NCI-H1436 treated with DMSO at 0.1 percent for 48 hours (cell line): ENCODE measurements at places on chromosomes 2 and 18.

DNA sequence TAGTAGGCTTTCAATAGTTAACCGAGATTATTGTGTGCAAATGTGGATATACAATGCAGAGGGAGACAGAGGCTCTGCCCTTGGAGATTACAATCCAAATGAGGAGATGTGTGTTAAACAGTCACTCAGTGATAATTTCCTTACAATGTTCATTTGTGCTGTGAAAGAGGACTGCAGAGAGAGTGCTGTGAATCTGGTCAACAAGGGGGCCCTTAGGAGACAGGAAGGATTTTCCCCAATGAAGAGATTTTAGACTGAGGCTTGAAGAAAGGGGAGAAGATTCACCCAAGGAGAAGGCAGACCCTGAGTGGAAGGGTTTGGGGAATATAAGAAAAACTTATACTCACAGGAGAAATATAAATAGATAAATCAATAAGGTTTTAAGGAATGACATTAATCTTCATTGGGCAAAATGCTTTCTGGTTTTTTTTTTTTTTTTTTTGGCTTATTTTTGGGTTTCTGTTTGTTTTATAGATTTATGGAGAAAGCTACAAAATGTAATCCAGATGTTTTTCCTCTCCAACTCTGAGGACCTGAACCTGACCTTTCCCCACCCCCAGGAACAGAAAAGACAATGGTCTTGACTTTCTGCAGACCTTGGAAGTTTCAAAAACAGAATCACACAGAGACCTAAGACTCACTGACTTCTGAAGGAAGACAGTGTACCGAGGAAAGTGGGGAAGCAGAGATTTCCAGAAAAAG is 151.3 kb upstream of the SERPINE2 start:
- no peak for DNase-seq

DNA sequence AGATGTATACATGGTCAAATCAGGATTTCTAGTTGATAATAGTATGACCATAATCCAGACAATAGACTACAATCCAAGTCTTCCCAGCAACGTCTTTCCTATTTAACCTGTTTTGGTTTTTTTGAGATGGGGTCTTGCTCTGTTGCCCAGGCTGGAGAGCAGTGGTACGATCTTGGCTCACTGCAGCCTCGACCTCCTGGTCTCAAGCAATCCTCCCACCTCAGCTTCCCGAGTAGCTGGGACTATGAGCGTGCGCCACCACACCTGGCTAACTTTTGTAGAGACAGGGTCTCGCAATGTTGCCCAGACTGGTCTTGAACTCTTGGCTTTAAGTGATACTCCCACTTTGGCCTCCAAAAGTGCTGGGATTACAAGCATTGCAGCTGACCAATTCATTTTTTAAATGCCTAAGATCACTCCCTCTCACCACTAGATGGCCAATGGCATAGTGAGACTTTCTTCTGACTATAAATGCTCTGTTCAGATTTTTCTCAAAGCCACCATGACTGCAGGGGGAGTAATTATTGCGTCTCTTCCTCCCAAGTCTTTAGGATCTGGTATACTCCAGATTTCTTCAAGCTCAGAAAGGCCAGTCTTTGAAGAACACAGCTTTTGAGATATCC is 47.6 kb downstream of the HNRNPLL start:
- DNase-seq, result no peak

GRCh38 chr2:186751790-186752189 is 57.9 kb downstream of the FAM171B start:
- DNase-seq, result no peak

- no peak for DNase-seq
Observed at GRCh38 chr2:236440110-236440881, 129.3 kb upstream of the ACKR3 start.

DNA sequence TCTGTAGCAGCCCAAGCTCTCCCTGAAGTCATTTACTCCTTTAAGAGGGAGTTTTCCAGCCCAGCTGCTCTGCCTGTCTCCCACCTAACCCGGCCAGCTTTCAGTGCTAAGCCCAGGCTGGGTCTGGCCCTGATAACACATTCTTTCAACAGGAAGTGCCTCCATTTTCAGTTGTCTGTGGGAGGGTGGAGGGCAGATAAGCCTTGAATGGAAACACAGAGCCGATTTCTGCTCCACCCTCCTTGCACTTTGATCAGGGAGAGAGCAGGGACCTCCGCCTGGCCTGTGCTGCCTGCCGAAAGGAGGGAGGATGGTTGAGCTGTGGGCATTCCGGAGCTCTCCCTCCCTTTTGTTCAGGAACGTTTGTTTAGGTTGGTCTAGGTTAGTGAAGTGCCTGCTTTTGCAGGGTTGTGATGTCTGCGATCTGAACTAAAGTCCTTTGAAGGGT is 24.8 kb downstream of the GATA6 start:
- no peak for DNase-seq

DNA sequence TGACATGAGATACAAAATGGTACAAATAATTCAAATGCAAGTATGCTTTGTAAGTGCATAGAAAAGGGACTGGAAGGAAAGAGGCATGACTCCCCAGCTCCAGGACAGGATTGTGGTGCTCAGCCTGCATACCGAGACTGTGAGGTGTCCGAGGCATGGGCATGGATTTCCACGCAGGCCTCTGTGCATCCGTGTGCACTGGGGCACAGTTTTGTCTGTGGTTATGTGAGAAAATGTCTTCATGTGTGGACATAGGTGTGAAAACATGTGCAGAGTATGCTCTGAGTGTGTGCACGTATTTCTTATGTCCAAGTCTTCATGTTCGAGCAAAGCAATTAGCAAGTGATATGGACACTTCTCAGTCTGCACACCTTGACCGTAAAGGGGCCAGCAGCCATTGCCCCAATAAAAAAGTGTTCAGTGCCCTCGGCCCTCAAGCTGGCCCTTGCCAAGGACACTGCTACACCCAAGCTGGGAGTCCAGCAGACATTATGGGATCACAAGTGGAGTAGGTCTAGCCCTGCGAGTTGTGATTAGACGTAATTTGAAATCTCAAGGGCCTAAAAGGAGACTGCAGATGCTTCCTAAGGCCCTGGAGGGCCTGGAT is 120.7 kb downstream of the CYP26B1 start:
- DNase-seq, result no peak

DNA sequence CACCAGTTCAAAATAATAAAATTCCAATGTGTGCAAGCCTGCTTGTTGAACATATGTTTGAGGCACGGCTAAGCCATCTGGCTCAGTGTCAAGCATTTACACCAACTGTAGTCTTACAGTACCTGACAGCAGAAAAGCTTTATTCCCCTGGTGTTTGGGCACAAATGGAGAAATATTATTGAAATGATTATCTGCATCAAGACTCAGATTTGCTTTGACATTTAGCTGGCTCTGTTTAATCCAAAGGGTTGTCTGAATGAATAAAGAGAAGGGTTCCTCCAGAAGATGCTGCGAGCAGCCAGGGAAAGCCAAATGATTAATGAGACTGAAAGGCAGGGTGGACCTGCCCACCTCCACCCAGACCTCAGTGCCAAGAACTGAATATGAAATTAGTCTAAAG is 393.2 kb upstream of the GALNT5 start:
- DNase-seq, result no peak

- no peak for DNase-seq
Observed at GRCh38 chr2:38448692-38449410, 71.8 kb upstream of the ATL2 start.

- no peak for DNase-seq
Observed at GRCh38 chr2:56375251-56375650, 191.5 kb downstream of the CCDC85A start.

DNA sequence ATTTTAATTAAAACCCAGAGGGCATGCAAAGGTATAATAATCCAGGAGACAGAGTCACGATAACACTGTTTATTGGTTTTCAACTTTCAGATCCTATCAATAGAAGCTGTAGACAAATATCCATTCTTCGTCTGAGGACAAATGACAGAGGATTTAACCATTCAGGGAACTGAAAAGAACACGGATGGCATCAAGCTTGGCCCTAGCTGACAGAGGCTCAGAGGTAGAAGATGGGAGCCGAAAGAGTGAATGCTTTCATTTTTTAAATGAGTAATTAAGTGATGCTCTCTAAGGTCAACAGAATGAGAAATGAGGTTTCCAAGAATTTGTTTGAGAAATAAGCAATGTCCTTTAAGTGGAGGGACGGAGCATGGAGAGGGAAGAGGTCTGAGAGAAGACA is 62.1 kb downstream of the BCL2 start:
- no peak for DNase-seq

DNA sequence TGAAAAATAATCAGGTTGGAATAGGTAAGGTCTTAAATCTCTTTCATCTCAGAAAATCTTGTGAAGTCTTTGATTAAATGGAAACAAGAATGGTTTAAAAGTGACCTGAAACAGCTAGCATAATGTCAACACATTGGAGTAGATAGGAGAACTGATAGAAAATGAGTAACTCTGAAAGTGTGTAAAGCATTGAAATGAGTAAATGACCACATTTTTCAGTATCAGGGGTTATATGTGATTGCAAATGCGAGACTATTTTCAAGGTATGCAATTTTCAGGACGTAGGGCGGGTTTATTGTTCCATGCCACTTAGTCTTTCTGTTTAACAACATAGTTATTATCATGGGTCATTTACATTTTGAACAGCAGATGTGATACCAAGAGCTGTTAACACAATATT is 1383.2 kb downstream of the LRP1B start:
- no peak for DNase-seq

GRCh38 chr2:60091266-60091665 is 462.2 kb downstream of the BCL11A start:
- DNase-seq, result no peak

- DNase-seq, result no peak
Observed at GRCh38 chr2:139237023-139237422, 456.8 kb upstream of the NXPH2 start.

GRCh38 chr18:515838-516237 is 15.3 kb upstream of the COLEC12 start:
- no peak for DNase-seq

GRCh38 chr18:6414723-6415417 is at the start of gene L3MBTL4:
Gene L3MBTL4, minus strand, starts transcription at chr18:6414911. Its CDS starts 103,286 bp downstream, at chr18:6311625.
- DNase-seq, result no peak

GRCh38 chr2:61948661-61949457 is 43.4 kb downstream of the COMMD1 start:
- DNase-seq, result no peak

GRCh38 chr2:15835991-15836688 is 104.2 kb upstream of the MYCN start:
- no peak for DNase-seq

- DNase-seq, result no peak
Observed at GRCh38 chr2:238418196-238418998, 8.3 kb upstream of the ASB1 start.

DNA sequence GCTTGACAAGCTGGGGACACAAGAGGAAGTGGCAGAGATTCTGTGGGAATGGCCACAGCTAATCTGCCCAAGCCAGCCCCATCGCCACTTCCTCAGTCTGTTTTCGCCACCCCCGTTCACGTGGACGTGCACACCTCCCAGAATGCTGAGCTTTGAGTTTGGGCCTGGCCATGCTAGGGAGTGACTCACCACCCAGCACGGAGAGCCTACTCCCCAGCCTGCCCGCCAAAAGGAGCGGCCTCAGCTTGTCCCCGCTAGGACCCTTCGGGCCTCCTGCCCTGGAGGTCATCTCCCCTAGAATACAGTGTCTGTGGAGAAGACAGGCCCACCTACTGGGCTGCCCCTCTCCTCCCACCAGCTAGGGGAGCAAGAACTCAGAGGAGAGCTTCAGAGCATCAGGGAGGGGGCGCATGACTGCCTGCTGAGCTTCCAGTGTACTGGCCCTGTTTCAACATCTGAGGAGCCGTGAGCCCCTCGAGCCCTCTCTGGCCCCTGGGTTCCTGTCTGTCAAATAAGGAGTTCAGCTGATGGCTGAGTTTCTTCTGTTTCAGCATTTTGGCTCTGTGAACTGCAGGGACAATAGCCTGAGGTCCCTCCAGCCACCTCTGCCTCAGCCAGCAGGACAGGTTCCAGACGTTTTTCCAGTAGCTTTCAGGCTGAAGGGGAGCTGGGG is 5.1 kb downstream of the SLC35F6 start:
- no peak for DNase-seq

GRCh38 chr18:74980669-74981068 is 228.3 kb downstream of the PTGR3 start:
- DNase-seq, result no peak

GRCh38 chr18:28682912-28683311 is 506.0 kb upstream of the CDH2 start:
- no peak for DNase-seq

GRCh38 chr2:37564356-37564755 is 107.1 kb downstream of the CDC42EP3 start:
- DNase-seq, result no peak

GRCh38 chr2:216235462-216235861 is 126.3 kb downstream of the XRCC5 start:
- DNase-seq, result no peak

DNA sequence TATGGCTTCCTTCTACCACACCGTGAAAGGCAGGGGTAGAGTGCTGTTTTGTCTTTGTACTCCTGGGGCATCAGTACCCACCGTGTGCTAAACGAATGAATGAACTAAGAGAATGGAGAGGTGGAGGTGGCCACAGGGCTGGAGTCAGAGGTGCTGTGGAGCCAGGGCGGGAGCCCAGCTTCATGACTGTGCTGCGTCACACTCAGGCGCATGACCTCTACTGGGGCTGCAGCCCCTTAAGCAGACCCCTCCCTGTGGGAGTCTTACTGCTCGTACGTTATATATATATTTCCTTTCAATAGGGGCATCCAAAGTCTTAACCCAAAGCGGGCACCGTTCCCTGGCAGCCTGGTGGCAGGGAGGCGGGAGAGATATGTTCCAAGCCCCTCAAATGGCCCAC is 18.0 kb upstream of the LBH start:
- DNase-seq, result no peak

DNA sequence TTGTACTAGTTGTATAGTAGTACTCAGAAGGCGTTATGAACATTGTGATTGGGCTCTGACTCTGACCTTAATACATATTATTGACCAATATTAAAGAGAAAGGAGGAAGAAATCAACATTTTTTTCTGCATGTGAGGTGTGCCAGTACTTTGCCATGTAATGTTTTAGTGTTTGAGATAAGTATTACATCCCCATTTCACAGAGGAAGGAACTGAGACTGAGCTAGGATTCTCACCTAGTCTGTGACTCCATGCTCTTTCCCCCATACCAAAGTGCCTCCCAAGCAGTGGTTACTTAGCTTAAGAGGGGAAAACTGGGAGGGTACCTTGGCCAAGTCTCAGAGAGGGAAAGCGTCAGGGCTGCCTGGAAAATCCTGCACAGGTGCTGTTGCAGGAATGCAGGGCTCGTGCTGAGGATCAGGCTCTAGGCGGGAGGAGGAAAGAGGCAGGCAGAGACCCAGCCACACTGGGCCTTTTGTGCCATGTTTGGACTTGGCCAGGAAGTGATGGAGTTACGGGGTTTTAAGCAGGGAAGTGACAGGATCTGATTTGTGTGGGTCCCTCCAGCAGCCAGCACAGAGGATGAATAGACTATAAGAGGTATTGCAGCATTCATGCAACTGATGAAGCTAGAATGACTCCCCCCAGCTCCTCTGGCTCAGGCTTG is 1.7 kb downstream of the PNKD start:
- no peak for DNase-seq
